NK-92 treated with Interleukin-12 subunit alpha and Interleukin-12 subunit beta, amount 100 ng/mL, for 24 hours (cell line): ENCODE measurements at places on chromosomes 16 and 17.

DNA sequence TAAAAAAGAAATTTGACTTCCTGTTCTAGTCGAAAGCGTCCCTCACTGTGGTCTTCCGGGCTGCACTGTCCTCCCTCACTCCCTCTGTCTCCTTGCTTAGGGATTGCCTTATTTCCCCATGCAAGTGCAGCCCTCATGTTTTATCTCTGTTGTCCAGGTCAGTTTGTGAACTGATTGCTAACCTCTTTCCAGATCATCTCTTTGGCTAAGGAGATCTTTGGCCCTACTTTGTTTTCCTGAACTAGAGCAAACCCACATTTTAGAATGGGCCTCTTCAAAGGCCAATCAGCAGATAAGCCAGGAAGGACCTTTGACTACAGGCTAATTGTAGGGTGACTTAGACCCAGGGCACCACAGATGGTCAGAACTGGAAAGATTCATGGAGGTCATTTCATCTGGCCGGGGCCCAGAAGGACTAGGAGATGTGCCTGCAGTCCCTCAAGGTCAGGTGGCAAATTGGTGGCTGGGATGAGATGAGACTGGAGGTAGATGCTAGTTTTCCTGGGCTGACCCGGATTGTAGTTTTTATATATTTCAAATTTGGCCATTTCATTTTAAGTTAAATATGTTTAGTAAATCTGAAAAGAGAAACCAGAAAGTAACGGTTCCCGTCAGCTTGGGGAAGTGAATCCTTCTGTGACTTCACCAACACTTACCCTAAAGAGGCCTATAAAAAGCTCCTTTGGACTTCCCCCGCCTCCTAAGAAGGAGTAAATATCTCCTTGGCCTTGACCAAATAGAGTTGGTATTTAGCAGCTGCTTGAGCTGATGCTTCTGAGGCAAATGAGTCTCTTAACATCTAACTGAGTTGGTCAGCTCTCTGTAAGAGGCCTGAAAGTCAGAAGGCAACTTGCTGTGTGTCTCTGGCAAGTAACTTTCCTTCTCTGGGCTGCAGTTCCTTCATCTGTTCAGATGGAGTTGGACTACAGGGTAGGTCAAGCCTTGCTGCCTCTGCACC lies 6.2 kb upstream of the SLC25A19 start:
- no peak for DNase-seq

DNA sequence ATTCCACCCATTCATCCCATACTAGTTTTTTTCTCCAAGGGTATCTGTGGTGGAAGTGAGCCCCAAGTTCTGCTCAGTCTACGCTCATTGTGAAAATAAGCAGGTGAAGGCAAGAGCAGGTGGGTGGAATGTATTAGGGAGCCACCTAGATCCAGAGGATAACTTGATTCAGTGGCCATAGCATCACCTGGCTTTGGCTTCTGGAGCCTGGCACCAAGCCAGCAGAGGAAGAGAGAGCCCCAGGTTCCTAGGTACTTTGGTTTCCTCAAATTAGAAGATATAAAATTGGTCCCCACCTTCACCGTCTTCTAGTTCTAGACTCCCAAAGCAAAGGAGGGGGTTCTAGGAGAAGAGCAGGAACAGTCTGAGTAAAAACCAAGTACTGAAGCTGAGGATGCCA lies 4.1 kb downstream of the FXR2 start:
- DNase-seq, result no peak

- DNase-seq, result peak; percentile 43
Measured at GRCh38 chr16:57600048-57600835, 28.2 kb upstream of the ADGRG1 start.

- no peak for DNase-seq
Measured at GRCh38 chr17:77437017-77437416, 296.2 kb downstream of the SEC14L1 start.

DNA sequence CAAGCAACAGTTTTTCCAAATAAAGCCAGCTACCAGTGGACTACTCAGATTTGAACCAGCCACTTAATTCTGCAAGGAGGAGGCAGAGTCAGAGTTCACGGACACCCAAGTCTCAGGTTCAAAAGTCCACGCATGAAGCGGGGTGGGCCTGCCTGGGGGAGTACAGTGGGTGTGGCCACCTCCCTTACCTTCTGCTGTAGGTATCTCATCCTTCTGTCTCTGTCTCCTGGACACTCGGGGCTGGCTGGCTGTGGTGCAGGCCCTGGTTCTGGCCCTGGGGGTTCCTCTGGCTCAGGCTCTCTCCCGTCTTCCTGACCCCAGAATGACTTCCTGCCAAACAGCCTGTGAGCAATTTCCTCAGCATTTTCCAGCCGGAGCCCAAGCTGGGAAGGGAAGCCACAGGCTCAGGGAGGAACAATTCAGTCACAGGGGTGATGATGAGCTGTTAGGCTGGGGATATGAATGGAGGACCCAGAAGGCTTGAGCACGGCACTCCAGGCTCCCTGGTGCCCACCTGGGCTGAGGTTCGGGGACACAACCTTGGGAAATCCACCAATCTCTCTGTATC lies 101.9 kb downstream of the LITAF start:
- DNase-seq, result no peak

DNA sequence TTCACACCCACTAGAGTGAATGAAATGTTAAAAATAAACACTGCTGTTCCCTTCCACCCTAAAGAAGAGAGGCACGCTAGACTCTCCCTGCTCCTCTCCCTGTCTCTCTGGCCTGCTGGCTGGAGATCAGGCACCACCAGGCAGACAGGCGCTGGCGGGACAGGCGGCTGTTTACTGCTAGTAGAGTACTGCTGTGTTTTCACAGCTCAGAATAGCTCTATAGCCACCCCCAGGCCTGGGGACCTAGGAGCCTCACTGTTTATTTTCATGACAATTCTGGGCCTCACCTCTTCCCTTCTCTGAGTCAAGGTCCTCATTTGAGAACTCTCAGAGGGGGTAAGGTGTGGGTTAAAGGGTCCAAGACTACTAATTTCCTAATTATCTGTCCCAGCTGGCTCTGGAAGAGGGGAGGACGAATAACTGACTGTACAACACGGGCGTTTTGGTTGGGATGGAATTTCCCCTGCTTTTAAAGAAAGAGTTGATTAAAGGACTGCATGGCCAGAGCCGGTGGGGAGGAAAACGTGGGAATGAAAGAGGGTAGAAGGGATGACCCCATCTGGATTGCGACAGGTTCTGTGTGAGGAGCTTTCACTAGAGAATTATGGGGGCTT lies 9.0 kb upstream of the G6PC1 start:
- DNase-seq, result no peak

DNA sequence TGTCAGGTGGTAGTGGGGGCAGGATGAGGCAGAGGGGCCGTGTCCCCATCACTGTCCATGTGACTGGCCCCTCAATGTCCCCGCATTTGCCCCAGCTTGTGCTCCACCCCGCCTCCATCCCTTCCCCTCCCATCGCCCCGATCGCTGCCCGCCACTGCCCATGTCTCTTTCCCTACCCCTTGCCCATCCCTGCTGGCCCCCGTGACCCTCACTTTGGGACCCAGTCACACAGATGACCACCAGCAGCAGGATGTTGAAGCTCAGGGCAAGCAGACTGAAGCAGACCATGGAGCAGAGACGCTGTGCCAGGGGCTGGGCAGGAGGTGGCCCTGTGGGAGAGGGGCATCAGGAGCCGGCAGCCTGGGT lies 6.1 kb downstream of the ASGR2 start:
- DNase-seq, result no peak

DNA sequence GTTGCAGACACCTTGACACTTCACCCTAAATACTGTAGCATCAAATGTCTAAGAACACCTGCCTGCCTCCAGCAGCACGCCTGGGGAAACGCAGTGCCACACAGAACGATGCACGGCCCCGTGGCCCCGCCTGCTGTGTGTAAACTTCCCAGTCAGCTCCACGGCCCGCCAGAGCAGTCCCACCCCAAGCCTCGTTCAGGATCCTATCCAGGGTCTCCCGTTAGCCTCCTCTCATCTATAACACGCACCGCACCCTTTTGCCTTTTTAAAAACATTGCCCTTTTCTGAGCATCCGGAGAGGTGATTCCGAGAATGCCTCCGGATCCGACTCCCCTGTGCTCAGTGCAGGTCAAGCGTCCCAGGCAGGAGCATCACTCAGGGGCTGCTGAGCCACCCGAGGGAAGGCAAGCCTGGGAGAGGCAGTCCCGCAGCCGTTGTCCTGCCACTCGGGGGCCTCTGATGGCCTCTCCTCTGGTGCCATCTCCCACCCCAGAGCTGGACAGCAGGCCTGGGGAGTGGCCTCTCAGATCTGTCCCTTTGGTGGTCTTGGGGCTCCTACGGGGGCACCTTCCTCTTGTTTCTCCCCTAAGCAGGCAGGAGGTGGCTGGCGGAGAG lies 37.9 kb upstream of the SLC38A10 start:
- no peak for DNase-seq

DNA sequence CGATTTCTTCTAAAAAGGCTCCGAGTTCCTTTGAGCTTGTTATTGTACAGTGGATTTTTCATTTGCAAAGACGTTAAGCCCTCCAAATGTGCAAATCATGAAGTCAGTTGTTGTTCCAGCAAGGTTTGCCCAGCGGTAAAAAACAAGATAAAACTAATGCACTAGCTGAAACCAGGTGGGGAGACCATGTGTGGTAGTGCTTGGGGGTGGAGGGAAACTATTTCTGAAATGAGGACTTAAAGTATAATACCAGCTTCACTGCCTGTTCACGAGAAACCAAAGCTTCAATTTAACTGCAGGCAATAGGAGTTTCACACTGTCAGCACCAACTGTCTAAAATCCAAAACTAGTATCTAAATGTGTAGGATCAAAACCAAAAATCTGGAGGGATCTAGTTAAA lies 22.3 kb downstream of the SMARCE1 start:
- DNase-seq, result no peak

- DNase-seq, result no peak
Measured at GRCh38 chr16:78667675-78668074, 568.2 kb downstream of the WWOX start.
